Right ventricle myocardium superior (tissue), 1 donor: ENCODE measurements at places on chromosomes 12 and 14. TPM values are rescaled to one million over a fixed set of nuclear protein-coding genes. Genes with fewer than 3 reads are reported as not detected.

- DNase-seq, result peak; percentile 87
Observed at GRCh38 chr12:7108003-7108795, 815 bp downstream of the C1RL start.

The PTHLH gene
- total RNA-seq, result not detected

DNA sequence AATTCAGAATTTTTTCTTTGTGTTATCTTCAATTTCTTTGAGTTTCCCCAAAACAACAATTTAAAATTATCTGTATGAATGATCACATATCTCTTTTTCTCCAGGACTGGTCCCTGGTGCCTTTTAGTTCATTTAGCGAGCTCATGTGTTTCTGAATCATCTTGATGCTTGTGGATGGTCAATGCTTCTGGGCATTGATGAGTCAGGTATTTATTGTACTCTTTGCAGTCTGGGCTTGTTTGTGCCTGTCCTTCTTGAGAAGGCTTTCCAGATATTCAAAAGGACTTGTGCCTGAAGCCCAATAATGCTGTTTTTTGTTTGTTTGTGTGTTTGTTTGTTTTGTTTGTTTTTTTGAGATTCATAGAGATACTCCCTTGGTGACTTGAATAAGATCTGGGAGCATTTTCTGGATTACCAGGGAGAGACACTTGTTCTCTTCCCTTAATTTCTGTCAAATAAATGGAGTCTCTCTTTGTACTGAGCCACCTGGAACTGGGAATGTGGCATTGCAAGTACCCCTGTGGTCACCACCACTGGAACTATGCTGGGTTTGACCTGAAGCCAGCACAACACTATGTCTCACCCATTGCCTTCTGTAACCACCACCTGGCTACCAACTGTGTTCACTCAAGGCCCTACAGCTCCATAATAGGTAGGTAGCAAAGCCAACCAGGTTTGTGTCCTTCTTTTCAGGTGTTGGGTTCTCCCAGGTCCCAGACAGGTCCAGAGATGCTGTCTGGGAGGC is 56.3 kb downstream of the SLC6A15 start:
- no peak for DNase-seq

- no peak for DNase-seq
Observed at GRCh38 chr14:64801800-64802199, 77.9 kb downstream of the SPTB start.

The RHEBL1 gene
- total RNA-seq, result 0.48 TPM

The CD4 gene
- total RNA-seq, result 10.4 TPM
